Stimulated activated CD8-positive, alpha-beta memory T cell treated with anti-CD3 and anti-CD28 coated beads, Interleukin-7, amount 100 ng/mL, for 4 hours (primary cell): ENCODE measurements at places on chromosomes 12 and 14.

GRCh38 chr14:104581521-104581920, 2.0 kb downstream of the C14orf180 start:
- no peak for DNase-seq

GRCh38 chr14:29255692-29256091, 489.1 kb downstream of the FOXG1 start:
- no peak for DNase-seq

- DNase-seq, result no peak
Observed at GRCh38 chr14:70330596-70330995, 28.9 kb downstream of the COX16 start.

GRCh38 chr14:79493081-79493645, 718.1 kb downstream of the DIO2 start:
- DNase-seq, result no peak

DNA sequence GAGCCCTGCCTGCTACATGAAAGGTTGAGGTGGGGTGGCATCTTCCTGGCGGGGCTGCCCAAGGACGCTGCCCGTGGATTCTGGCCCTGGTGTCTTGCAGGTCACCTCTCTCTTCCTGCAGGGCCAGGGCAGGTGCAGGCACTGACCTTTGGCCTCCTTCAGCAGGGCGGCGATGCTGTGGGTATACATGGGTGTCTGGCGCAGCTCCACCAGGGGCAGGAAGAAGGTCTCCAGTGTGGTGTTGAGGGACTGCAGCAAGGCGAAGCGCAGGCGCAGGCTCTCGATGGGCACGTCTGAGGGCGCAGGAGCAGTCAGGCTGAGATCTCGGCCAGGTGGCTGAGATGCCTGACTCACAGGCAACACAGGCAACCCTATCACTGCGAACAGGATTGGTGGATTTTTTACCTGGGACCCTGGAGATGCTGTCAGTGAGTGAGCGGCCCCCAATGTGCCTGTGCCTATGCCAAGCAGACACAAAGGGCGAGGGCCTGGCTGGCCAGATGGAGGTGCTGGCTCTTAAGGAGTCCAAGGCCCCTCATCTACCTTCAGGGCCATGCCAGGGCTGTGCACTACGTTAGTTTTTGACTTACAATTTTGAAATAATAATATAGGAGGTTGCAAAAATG, 45.7 kb downstream of the TRAFD1 start:
- no peak for DNase-seq

GRCh38 chr14:35046751-35047536, 872 bp downstream of the FAM177A1 start:
- DNase-seq, result no peak

DNA sequence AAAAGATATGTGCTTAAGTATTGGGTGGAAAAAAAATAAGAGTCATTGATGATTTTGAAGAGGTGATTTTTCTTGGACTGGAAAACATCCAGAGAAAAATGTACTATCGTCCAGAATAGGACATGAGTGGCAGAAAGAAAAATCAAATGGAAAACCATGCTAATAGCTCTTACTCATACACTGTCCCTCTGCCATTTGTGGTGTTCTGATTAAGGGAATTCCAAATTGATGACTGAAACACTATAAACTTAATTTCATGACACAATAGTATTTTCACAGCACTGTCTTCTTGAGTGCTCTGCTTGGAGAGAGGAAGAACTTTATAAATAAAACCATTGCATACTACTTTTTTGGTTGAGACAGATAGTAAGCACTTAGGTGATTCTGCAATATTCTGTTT, 72.4 kb downstream of the USP15 start:
- DNase-seq, result no peak

DNA sequence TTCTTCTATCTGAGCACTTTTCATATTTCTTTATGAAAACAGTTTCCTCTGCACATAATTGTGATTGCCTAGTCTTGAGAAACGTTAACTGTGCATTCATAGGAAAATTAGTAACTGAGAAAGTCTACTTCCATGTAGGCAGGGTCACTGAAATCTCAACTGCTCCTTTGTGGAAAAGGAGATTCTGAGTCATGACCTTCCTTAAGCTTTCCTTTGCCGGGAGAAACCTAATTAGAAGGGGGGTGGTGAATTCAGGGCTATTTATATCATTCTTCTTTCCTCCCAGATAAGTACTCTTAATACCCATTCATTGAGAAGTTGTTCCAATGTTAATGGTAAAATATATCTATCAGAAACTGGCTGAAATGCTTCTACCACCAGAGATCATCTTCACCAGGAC, 751.0 kb upstream of the TMEM132C start:
- DNase-seq, result no peak

GRCh38 chr12:51225771-51226170, 7.9 kb upstream of the POU6F1 start:
- DNase-seq, result no peak

DNA sequence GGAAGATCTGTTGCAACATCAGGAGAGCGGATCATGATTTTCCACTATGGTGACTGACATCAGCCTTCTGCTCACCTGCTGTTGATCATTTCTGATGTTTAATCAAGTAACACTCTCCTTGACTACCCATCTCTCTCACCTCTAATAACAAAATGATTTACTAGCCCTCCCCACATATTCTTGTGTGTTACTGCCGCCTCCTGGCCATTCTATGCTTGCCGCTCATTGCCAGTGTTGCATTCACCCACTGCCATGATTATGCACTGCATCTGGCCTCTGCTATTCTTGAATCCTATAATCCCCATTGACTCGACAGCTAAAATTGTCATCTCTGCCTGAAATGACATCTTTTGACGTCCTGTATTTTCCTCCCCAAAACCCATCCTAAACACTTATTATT, 113.8 kb downstream of the RERGL start:
- no peak for DNase-seq
